KBM-7 (cell line): ENCODE measurements at places on chromosomes 11 and 22.

DNA sequence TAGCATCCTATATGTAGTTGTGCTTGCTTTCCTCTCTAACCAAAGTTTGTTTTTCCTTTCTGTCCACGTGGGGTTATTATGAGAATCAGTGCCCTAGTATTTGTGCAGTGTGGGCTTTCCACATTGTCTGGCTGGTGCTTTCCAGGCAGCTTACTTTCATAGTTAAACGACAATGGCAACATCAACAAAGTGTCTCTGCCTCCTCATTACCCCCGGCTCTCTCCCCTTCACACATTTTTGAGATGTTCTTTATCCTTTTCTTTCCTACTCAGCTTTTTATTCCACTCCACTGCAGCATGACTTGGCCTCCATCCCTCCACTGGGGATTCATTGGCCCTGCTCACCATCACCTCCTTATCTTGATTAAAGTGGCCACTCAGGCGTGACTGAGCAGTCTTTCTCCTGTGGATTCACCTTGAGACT is 19.1 kb downstream of the SPECC1L start:
- no peak for DNase-seq

DNA sequence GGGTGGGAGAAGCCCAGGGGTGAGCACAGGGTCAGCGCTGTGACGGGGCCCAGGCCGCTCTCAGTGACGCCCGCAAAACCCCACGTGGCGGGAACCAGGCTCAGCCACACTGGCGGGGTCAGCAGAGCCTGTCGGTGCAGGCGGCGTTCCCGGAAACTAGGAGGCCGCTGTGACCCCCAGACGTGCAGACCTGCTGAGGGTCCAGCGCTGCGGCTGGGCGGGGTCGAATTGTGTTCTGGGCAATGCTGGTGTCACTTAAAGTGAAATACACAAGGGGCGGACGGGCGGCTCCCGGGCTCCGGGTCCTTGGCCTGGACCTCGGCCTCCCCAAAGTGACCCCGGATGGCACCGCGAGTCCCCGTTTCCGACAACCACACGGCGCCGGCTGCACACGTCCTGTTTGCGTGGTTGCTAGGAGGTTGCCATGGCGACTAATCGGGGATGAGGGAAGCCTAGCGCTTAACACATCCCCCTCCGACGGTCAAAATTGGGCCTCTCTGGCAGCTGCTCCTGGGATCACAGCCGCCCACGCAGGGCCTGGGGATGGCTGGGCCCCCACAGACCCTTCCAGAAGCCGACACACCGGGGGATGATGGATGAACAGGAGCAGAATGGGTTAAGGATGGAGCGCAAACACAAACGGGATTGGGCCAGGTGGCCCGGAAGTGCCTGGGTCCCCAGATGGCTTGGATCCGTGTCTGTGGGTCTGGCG is 81.7 kb upstream of the PRR5 start:
- DNase-seq, result peak; percentile 79

- no peak for DNase-seq
These were observed 466.3 kb upstream of the ARHGAP42 start for GRCh38 chr11:100220801-100221200.

DNA sequence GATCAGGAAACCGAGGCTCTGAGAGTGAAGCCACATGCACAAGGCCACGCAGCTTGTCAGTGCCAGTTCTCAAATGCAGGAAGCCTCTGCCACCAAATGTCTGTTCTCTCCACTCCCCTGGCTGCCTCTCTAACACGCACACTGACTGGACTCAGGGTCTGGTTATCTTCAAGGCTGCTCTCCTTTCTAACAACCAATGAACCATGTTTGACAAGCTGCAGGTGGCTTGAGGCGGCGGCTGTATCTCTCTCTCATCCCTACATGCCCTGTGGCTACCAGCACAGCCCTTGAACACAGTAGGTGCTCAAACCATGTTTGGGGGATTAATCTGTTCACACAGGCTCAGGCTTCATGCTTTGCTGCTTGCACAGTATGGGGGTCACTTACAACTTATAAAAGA is 23.7 kb downstream of the MFNG start:
- DNase-seq, result no peak

GRCh38 chr22:45537734-45538181 is 35.1 kb downstream of the FBLN1 start:
- no peak for DNase-seq

GRCh38 chr22:32336771-32337424 is 20.8 kb upstream of the RFPL3 start:
- DNase-seq, result no peak

DNA sequence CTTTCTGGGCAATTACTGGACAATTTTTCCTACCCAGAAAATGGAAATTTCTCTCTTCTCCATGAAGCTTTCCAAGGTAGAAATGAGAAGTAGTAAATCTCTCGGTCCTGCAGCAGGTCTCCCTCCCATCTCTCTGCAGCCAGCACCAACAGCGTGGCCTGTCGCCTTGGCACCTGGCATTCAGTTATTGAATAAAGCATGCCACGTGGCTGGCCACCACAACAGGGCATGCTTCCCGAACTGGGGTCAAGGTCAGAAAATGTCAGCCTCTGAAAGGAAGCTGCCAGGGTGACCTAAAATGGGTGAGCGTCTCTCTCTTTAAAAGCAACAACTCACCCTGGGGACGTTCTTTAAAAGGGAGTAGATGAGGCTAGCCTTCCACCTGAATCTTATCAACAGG is 14.0 kb downstream of the CACNG2 start:
- no peak for DNase-seq

GRCh38 chr11:118175993-118176777 is at the start of gene SCN2B:
TSS of gene SCN2B (minus strand) at chr11:118176639. CDS start at chr11:118176431, 208 bp downstream.
- peak; percentile 19 for DNase-seq

GRCh38 chr11:3831378-3832239 is 9.2 kb downstream of the RHOG start:
- peak; percentile 45 for DNase-seq

GRCh38 chr11:46247659-46248058 is 29.8 kb upstream of the CREB3L1 start:
- peak; percentile 49 for DNase-seq

- no peak for DNase-seq
These were observed 858.7 kb upstream of the CHORDC1 start for GRCh38 chr11:91081440-91082043.

GRCh38 chr22:40345271-40345670 is 1.0 kb upstream of the ADSL start:
- no peak for DNase-seq

DNA sequence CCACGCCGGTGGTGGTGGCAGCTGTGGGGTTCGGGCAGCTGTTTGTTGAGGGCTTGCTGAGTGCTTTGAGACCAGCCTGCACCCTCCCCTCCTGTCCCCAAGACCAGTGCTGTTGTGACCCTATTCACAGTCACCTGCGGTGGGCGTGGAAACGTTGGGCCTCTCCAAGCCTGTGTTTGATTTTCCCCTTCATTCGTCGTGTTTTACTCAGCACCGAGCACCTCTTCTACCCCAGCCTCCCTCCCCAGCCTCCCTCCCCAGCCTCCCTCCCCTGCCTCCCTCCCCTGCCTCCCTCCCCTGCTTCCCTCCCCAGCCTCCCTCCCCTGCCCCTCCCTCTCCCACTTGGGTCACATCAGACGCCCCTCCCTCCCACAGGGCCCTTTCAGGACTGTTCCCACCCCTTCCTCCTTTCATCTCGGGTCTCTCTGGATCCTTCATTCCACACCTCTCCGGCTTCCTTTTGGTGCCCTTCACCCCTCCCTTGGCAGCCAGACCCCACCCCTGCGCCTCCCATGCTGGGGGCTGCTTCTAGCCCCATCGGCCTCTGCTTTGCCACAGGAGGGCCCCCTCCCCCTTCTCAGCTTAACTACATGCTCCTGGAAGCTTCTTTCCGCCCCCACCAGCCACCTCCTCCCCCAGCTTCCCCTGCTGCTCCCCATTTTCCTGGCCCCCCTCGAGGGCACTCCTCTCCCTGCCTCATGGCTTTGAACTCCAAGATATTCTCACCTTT is 14.8 kb downstream of the FRMD8 start:
- DNase-seq, result no peak

DNA sequence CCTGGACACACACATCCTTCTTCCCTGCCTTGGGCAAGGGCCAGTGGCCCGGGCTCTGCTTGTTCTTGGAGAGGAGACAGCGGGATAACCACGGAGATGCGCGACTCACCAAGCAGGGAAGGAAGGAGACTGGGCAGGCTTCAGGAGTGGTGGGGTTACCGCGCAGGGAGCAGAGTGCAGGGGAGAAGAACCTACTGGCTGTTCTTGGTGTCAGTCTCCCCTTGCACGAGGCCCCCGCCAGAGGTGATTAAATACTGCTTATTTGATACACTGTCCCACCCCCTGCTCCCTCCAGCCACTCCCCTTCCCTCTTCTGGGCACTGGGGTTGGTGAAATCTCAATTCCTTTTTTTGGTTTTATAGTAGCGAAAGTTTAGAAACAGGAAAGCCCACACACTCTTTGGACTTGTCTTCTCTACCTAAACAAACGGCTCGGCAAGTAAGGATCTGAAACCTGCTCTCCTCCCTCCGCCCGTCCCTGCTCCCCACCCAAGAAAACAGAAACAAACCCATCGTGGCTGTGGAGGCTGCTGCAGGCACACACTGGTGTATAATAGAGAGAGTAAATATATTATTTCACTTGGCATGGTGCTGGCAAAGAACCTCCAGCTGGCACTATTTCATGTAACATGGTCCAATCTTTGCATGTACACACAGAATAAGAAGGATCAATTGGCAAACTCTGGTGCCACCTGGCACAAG is 10.8 kb downstream of the LARGE2 start:
- no peak for DNase-seq

- DNase-seq, result no peak
These were observed 88.6 kb downstream of the TEAD1 start for GRCh38 chr11:12762696-12763324.

DNA sequence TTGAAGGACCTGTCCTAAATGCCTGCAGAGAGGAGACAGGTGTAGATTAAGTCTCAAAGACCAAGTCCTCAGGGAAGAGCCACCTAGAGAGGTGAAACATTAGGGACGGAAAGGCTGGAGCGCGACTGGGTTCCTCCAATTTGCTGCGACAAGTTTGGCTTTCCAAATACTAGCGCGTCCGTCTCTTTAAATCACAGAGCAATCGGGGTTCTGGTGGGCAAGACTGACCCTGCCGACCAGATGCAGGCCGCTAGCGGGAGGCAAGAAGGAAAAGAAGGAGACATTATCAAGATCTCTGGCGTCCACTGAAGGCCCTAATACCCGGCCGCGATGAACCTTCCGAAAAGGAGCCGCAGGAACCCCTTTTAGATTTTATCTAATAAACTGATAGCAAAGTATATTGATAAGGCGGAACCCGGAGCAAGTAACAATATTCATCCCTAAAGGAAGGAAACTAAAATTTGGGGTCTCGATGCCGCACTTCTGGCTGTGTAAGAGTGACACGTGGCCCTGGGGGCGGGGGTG is 128.2 kb upstream of the C11orf58 start:
- DNase-seq, result no peak

- no peak for DNase-seq
These were observed 133.2 kb downstream of the ADAMTS15 start for GRCh38 chr11:130581646-130582045.

GRCh38 chr11:133506023-133506422 is 26.3 kb downstream of the OPCML start:
- DNase-seq, result no peak

DNA sequence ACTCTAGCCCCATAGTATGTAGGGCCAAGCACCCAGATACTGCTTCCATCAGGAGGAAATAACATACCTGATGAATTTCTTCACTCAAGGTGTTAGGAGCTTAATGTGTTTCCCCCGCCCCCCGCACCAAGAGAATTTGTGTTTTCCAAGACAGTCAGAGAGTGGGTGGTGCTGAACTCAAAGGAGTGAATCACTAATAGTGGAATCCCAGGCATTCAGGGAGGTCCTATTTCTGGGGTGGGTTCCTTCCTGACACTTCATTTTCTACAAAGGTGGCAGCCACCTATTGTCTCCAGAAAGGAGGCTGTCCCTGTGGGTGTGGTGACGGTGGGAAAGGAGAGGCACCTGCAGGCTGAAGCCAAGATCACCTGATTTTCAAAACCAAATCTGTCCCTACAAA is 50.8 kb upstream of the ELF5 start:
- no peak for DNase-seq

GRCh38 chr11:210122-210802 is 2.8 kb downstream of the RIC8A start:
- no peak for DNase-seq

DNA sequence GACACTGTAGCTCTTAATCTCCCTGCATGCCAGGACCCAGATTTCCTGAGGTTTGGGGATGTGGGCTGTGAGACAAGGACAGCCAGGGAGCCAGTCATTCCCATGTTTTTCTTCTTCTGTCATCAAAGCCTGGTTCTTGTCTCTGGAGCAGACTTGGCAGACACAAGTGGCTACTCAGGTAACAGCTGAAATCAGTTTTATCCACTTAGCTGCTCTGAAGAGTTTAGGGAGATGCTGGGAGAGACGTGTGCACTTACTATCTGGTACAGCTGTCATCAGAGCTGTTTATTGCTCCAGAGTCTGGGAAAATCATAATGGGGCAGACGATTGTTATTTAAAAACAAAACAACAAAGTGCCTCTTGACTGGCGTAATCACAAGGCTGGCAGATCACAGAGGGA is 56.6 kb downstream of the CSNK2A3 start:
- DNase-seq, result no peak

- DNase-seq, result no peak
These were observed 265.4 kb upstream of the ARHGAP20 start for GRCh38 chr11:110977661-110978060.

DNA sequence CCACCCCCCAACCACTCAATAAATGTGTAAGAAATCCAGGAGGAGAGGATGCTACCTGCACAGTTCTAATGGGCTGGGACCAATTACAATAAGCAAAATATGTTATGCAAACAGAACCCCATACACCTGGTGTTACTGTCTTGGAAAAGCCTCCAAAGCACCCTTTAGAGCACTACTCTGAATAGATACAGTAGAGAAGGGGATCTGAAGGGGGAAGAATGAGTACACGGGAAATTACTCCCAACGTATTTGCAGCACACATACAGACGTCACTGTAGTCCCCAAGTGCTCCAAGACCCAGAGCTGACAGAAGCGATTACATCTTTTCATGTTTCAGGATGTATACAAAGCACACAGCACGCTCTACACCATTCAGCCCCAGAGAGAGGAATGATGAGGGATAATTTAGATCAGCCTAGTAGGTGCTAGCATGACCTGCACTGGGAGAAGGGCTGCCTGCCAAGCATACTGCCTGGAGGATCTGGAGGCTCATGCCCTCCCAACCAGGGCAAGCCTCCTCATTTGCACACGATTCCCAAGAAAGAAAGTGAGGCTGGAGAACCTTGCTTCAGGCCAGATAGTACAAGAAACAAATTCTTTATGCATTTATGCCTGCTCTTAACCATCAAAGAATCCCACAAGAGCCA is 63.8 kb downstream of the AMBRA1 start:
- DNase-seq, result no peak

DNA sequence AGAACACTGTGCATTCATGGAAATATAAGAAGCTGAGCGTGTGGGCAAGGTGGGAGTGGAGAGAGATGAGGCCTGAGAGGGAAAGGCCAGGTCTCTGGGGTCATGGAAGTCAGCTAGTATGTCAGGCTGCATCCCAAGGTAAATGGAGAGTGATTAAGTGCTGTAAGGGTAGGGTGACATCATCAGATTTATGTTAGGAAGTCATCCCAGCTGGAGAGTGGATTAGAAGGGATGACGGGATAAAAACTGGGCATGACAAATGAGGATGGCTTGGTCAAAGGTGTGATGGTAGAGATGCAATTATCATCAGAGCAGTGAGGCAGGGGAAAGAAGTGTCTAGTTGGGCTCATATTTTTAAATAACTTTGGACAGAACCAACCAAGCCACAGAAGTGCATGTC is 3.5 kb upstream of the ENDOD1 start:
- DNase-seq, result no peak

GRCh38 chr11:14906578-14906977 is 14.5 kb upstream of the CYP2R1 start:
- DNase-seq, result no peak

- no peak for DNase-seq
These were observed 109.2 kb downstream of the TTC17 start for GRCh38 chr11:43467958-43468357.

GRCh38 chr11:130527636-130528297 is 79.3 kb downstream of the ADAMTS15 start:
- DNase-seq, result peak; percentile 8
